ENCODE measurements at places on chromosomes 12 and 14. TPM values are rescaled to one million over a fixed set of nuclear protein-coding genes. Genes with fewer than 3 reads are reported as not detected.

The PRR13 gene
- 210 TPM for total RNA-seq

The CDCA3 gene
- 1.4 TPM for total RNA-seq

The TXNRD1 gene
- total RNA-seq = 45.5 TPM

DNA sequence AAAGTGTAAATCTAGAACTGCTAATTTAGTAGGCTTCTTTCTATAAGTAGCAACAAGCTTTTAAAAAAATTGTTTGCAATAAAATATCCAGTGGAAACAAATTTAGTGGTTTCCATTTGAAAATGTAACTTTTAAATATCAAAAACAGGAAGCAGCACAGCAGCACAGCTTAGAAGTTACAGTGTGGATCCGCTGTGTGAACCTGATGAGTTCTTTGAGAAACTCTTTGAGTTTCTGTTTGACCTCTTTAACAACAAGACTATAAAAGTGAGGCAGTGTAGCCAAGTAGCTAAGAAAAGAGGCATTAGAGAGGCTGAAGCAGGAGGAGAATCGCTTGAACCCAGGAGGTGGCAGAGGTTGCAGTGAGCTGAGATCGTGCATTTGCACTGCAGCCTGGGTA is 178.3 kb downstream of the NAV3 start:
- no peak for DNase-seq

DNA sequence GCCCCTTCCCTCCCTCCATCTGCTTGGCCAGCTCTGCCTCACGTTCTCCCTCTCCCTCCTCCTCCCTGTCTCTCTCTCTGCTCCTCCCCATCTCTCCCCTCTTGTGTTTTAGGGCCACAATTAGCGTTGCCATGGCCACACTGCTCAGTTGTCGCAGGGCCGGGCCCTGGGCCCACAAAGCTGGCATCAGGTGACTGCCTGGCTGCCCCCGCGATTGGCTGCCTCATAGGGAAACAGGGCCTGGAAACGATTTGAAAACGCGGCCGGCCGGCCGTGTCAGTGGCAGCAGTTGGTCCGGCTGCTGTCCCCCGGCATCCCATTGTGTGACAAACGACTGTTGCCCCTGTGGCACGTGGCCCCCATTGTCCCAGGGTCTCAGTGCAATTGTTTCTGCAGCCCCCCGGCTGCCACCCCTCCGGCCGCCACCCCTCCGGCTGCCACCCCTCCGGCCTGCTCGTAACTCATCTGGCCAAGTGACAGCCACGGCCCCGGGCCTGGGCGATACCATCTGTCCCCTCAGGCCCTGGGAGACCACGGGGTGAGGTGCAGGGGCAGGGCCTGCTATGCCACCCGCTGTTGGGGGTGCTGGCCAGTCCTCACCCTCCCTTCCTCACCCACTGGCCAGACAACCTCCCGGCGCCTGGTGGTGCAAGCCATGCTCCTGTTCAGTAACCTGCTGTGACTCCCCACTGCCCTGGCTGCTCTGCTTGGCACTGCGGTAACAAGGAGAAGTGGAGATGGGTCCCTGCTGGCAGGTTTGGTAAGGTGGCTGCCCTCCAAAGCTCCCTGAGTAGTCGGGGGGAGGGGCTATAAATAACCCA is 17.4 kb downstream of the FOXN4 start:
- DNase-seq = peak; percentile 65

DNA sequence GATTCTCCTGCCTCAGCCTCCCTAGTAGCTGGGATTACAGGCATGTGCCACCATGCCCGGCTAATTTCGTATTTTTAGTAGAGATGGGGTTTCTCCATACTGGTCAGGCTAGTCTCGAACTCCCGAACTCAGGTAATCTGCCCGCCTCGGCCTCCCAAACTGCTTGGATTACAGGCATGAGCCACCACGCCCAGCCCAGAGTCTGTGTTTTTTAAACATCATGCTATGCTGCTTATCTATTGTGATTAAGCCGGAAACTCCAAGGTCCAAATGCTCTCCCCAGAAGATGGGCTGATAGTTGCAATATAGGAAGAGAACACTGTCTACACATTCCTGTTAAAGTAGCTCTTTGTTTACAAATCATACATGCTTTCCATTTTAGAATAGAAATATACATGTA is 30.5 kb upstream of the MAX start:
- DNase-seq = no peak

DNA sequence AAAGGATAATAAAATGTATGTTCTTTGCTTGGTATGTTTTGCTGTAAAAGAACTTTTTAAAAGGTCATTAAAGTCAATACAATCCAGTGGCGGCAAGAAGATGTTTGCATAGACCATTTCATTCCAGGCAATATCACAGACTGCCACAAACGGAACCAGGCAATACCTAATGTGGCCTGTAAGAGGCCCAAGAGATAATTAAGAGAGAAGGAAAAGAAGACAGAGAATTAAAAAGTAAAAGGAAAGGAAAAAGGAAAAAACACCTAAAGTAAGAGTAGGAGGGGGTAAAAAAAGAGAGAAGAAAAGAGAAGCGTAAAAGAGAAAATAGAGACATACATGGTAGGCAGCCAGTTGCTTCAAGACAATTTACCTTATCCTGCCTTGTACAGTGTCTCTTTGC is 6.8 kb upstream of the ARHGAP5 start:
- DNase-seq = no peak

DNA sequence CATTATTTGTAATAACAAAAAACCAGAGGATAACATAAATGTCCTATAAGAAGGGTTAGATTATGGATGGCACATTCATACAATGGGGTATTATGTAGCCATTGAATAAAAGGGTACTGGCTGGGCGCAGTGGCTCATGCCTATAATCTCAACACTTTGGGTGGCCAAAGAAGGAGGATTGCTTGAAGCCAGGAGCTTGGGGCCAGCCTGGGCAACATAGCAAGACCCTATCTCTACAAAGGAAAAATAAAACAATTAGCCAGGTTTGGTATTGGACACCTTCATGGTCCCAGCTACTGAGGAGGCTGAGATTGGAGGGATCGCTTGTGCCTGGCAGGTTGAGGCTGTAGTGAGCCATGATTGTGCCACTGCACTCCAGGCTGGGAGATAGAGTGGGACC is 14.8 kb downstream of the PTPN11 start:
- no peak for DNase-seq

DNA sequence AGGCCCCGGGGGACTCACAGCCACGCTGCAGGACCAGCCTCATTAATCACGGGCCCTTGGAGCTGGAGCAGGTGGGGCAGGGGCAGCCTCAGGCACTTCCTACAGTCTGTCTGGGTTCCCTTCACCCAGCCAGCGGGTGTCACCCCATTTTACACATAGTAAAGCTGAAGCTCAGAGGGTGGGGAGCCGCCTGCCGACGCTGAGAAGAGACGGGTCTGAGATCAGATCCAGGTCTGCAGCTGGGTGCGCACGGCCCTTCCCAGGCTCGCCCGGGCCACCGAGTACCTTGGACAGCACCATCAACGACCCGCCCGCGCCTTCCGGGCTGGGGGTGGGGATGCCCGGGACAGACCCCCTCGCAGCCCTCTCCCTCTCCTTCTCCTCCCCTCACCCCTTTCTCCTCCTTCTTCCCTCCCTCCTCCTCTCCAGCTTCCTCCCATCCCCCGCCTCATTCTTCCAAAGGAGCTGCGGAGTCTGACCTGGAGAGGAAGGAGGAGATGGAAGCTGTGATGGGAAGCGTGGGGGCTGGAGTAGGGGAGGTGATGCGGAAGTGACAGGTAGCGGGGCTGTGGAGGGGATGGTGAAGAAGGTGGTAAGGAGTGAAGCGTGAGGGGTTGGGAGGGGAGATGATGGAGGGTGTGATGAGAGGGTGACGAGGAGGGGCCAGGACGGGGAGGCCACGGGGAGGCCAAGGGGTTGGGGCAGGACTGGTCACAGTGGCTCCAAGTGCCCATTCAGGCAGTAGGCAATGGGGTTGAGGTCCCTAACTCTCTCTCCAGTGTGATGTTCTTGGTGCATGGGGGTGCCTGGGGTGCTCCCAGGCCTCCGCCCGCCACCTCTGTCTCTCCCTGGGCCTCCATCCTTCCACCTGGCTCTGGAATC is 8.8 kb downstream of the DTX1 start:
- DNase-seq = no peak

Measured in ureter (tissue), 1 donor.